Fibroblast of skin of back (primary cell): ENCODE measurements at places on chromosomes 3 and 15.

DNA sequence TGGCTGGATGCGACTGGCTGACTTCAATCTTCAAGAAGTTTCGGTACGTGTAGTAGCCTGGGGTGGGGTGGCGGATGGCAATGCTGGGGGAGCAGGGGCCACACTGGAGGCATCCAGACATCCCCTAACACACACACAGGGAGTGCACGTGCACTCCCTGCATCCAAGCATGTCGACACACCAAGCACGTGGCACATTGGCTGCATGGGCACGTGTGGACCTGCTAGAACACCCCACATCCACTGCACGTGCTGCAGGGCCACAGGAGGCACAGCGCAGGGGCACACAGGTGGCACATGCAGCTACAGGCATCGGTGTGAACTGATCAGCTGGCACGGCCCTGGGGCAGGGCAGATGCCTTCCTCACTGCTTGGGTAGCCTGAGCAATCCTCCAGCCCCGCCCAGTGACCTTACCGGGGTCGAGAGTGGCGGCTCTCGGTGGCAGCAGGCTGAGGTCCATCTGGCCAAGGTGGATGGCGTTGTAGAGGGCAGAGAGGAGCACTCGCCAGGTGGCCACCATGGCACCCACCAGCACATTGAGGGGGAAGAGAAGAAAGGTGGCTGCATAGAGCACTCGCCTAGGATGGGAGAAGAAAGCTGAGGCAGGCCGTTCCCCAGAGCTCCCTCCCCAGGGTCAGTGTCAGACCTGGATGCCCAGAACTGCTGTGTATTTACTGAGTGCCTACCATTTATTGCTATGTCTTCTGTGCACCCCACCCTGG, 7.5 kb downstream of the ISLR start:
- DNase-seq, result no peak

DNA sequence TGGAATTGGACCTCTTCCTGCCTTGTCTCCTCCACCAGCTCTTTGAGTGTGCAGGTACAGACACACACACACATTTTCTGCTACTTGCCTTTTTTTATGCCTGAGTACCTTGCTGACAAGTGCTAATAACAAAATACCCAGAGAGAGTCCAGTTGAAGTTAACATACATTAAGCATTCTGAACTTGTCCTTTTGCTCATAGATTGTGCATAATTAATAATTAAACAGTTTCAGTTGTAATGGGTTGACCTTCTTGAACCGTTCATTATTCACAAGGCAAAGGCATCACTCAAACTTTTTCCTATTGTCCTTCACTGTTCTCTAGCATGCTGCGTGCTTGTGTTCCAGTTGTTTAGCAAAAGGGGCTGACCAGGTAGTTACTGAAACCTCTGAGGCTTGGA, 59.6 kb upstream of the SKOR1 start:
- DNase-seq, result no peak

DNA sequence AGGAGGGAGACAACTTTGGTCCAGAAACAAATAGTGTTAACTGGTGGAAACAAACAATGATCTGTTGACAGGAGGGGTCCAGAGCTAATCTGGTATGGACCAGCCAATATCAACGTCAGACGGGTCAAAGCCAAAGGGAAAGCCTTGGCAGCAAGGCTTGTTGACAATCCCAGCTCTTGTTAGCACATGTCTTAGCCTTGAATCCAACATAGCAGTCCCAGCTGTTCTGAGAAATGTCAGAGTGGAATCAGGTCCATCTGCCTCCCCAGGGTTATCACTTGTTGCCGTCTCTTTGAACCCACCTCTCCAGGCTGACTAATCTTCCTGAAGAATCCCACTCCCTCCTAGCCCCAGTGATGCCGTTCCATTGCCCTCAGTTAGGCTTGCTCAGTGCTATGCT, 404.6 kb upstream of the MCTP2 start:
- DNase-seq, result no peak

DNA sequence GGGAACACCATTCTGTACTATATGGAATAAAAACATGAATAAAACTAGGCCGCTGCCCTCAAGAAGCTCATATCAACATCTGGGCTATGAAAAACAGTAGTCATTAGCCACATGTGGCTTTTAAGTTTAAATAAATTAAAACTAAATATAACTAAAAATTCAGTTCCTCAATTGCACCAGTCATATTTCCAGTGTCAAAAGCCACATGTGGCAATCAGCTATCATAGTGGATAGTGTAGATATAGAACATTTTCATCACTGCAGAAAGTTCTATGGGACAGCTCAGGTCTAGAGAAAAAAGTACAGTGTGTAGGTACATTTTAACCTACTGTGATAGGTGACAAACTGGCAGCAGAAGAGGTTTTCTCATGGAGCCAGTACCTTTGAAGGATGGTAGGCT, 261.4 kb downstream of the FOXP1 start:
- DNase-seq, result no peak

- DNase-seq, result no peak
Observed at GRCh38 chr3:80993241-80993945, 768.1 kb downstream of the GBE1 start.

DNA sequence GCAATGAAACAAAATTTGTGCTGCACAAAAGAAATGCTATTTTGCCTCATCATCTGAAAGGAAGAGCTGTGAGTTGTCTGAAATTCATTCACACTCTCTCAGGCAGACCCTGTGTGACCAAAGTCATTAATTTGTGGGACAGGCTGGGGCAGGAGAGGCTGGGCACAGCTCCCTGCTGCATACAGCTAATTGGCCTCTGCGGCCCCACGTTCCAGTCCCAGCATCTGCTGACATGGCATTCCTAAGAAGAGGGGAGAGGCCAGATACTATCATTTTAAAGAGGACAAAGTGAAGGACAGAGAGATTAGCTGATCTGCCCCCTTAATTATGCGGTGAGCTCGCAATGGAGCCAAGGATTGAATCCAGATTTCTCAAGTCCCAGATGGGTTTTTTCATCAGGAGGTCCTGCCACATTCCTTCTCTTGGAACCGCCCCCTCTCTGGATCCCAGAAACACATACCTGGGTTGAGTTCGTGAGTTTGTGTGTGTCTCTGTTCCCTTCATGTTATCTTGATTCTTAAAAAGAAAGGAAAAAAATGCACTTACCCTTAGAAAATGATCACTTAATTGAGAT, 25.1 kb downstream of the POLR2M start:
- no peak for DNase-seq

- no peak for DNase-seq
Observed at GRCh38 chr3:9260305-9260704, 10.9 kb upstream of the SRGAP3 start.

- DNase-seq, result no peak
Observed at GRCh38 chr3:76474632-76475031, 565.3 kb upstream of the ROBO2 start.

- no peak for DNase-seq
Observed at GRCh38 chr15:31263751-31264558, 62.7 kb upstream of the KLF13 start.

- DNase-seq, result no peak
Observed at GRCh38 chr3:185205865-185206264, 48.0 kb downstream of the EHHADH start.
